Lung (tissue), 17 donors: ENCODE measurements at places on chromosomes 16 and 17. TPM values are rescaled to one million over a fixed set of nuclear protein-coding genes. Genes with fewer than 3 reads are reported as not detected.

CDH13 gene
- 4.4 TPM for polyA plus RNA-seq

GRCh38 chr17:27598337-27599050 lies 32.5 kb upstream of the LGALS9 start:
- no peak for DNase-seq

DNA sequence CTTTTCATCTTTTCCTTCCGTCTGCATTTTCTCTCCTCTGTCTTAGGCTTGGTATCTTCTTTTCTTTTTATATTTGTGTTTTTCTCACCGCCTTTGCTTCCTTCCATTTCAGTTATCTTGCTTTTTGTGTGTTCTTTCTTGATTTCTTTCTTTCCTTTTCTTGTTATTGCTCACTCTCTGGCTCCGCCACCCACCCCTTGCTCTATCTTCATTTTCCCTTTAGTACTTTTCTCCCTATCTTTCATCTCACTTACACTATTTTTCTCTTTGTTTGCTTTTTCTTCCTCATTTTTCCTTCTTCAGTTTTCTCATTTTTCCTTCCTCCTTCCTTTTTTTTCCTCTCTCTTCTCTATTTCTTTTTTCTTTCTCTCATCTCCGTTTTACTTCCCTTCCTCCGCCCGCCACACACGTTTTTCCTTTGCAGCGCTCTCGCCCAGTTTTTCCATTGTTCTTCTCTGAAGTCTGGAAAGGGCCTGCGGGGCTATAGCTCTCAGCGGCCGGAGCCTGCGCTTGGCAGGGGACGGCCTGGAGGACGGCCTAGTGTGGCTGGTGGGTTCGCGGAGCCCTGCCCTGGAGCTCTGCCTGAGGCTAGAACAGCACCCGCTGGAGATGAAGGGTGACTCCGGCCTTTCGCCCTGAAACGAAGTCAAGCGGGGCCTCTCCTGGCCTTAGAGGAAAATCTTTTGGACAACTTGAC lies 5.2 kb upstream of the HOXB13 start:
- no peak for DNase-seq

- no peak for DNase-seq
Measured at GRCh38 chr17:13067629-13068303, 49.9 kb upstream of the ELAC2 start.

DNA sequence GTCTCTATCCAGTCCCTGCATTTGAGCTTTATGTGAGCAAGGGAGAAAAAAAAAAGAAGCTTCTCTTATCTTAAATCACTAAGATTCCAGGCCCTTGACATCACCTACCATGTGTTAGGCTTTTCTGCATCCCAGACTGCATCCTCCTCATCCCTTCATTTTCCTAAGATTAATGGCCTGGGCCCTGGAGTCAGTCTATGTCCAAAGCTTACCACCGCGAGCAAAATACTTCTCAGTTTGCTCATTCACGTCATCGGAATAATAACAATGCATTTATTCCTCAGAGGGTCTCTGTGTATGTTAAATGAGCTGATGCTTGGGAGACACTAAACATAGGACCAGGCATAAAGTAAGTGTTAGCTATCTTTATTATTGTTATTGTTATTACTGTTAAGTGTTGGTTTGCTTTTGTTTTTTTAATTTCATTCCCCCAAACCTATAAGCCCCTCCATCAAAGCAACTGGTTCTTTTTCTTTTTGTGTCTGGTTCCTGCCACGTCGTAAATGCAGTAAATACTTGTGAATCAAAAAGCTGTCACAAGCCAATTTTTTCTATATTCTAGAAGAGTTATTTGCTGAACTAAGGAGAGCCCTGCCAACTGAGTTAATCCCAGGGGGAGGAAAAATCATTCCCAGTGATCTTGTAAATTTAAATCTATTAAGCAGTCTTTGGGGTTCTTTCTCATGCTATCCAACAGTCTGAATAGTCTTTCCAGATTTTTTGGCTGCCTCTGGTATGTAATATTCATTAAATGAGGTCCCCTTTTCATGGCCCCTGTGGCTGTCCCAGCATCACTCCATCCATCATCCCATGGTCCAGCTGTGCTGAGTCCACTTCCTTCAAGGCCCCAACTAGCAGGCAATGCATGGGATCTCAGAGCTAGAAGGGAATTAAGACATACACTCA lies 46.5 kb downstream of the VAT1L start:
- peak; percentile 99 for DNase-seq

SRCIN1 gene
- polyA plus RNA-seq, result 2.5 TPM

NPIPA5 gene
- 28.8 TPM for polyA plus RNA-seq

DNA sequence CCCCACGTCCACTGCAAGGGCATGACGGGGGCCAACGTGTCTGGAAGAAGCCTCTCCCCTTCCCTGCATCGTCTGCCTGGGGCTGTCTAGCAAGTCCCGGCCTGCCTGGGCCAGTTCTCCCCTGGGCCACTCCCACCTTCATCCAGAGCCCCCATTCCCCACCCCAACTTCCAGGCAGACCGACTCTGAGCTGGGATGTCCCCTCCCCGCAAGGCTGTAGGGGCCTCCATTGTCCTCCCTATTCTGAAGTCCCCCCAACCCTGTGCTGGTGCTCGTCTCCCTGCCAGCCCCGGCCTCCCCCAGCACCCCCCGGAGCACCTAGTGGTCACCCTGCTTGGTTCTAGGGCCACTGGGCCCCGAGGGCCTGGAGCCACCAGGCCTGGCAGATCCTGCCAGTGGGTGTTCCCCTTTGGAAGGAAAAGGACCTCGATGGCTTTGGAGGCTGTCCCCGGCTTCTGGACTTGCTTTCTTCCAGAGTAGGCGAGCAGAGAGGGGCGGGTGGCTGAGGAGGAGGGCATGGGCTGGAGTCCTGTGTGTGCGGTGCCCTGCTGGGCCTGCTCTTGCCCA lies 4.8 kb downstream of the GLIS2 start:
- DNase-seq, result no peak

TSPAN10 gene
- 0.85 TPM for polyA plus RNA-seq

SNAI3 gene
- 3.8 TPM for polyA plus RNA-seq

GRCh38 chr17:14460516-14461226 lies 159.8 kb downstream of the HS3ST3B1 start:
- DNase-seq, result peak; percentile 16

DNA sequence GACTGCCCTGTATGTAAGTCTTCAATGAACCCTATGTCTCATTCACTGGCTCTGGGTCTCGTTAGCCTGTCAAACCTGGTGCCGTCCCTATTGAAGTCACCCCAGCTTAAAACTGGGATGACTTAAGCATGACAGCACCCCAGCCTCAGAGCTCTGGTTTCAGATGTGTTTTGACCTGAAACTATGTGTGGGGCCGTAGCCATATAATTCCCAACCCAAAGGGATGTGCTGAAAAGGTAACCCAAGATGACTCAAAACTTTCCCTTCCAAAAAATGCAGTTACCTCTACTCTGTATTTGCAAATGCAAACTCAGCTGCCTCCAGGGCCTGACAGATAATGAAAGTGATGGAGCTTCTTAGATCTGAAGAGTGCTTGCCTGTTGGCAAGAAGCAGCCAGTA lies 478.3 kb upstream of the ERCC4 start:
- no peak for DNase-seq

GRCh38 chr16:85546585-85547447 lies 66.3 kb upstream of the GSE1 start:
- no peak for DNase-seq

CES2 gene
- polyA plus RNA-seq, result 26.0 TPM

- no peak for DNase-seq
Measured at GRCh38 chr17:41592601-41593305, 6.1 kb upstream of the KRT14 start.

DNA sequence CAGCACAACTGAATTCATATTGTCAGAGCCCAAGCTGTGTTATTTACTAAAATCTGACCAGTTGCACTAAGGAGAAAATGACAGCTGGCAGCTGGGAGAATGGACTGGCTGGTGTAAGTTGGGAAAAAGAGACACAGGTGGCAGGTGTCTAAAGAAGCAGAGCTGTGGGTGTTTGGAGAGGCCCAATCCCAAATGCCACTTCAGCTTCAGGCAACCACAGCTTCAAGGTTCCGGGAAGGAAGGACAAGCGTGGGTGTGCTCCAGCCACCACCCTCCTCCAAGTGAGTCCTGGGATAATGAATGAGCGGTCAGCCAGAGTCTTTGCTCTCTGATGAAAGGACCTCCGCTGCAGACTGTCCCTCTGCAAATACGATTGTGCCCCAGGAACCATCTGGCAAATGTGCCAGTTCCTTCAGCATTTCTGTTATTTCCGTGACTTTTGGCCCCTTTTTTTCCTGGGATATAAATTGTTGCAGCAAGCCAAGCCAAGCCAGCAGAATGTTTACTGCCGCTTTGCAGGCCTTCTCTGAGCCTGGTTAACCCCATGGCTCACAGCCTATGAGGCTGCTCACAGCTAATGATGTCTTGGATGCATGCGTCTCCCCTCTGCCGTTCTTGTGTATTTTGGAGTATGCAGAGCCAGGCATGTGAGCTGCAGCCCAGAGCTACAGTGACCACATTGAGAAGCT lies 9.5 kb upstream of the RHBDL3 start:
- DNase-seq, result peak; percentile 88

DNA sequence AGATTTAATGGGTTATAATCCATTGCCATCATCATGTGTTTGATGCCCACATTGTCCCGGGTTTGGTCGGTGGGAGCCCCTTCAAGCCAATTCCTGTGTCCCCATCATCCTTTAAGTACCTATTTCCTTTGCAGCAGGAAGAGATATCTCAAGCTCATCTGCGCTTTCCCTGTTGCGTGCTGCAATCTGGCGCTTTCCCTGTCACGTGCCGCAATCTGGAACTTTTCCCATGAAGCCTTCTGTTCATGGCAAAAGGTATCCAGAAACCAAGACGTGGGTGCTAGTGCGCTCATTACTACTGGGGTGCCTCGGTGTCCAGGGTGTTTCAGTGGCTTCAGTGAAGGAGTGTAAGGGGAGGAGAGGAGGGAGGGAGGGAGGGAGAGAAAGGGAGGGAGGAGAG lies 174.6 kb upstream of the ZNF469 start:
- DNase-seq, result no peak

- DNase-seq, result no peak
Measured at GRCh38 chr17:65433592-65433991, 127.9 kb downstream of the AXIN2 start.

DNA sequence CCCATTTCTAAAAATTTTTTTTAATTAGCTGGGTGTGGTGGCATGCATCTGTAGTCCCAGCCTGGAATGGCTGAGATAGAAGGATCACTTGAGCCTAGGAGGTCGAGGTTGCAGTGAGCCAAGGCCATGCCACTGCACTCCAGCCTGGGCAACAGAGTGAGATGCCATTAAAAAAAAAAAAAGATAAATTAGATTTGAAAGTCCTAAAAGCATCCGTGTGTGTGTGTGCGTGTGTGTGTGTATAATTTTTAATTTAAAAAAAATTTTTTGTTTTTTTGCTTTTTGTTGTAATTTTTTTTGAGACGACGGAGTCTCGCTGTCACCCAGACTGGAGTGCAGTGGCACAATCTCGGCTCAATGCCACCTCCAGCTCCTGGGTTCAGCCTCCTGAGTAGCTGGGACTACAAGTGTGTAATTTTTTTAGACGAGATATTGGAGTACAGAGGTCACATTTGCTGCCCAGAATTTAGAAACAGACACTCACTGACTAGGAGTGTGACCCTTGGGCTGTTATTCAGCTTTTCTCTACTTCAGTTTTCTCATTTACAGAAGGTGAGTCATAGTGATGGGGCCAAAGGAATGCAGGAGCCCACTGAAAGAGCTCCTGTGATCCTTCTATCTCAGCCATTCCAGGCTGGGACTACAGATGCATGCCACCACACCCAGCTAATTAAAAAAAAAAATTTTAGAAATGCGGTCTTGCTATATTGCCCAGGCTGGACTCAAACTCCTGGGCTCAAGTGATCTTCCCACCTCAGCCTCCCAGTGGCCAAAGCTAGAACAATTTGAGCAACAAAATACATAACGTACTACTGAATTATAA lies 25.5 kb upstream of the TBX4 start:
- DNase-seq, result no peak

- no peak for DNase-seq
Measured at GRCh38 chr16:65202461-65202860, 80.6 kb upstream of the CDH11 start.

PMP22 gene
- polyA plus RNA-seq, result 78.1 TPM

DNA sequence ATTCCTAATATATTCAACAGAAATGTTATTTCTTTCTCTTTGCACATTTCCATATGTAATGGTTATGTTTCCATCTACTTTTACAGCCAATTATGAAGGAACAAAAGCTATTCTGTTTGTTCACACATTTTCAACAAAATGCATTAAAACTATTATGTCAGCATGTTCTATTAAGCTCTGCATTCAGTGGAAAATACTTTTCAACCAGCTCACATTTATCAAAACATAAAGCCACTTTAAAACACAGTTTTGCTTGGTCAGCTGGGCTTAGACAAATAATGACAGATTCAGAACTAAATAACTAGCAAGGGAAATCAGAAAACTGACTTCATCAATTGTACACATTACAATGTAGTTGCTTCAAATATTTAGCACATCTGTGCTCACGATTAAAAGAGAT lies 6.9 kb downstream of the SALL1 start:
- no peak for DNase-seq

DNA sequence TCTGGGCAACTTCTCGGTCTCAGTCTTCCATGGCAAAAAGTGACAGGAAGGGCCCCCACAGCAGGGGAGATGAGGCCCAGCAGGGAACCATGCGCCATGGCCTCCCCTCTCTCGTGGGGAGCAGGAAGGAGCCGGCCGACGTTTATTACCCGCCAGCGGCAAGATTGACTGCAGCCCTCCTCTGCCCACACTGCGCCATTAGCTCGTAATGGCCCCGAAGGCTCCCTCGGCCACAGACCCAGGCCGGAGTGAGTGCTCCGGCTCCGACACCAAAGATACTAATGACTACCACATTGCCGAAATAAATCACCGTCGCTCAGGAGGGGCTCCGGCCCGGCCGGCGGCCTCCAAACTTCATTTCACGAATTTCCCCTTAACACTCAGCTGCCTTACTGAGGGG lies 226.9 kb downstream of the C16orf78 start:
- DNase-seq, result no peak

DNA sequence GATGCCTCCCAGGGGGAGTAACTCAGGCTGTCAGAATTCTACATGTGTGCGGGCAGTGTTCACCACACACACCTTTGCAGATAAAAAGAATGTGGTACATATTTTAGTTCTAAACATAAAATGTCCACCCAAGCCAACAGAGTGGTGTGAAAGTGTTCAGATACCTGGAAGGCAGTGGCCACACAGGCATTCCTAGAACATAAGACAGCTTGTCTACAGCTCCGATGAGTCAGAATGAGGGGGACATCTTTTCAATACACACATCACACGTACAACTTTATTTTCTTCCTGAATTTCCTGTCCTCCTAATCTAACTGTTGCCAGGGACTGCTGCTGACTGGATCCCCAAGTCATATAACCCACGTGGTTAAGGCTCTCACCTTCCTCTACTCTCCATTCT lies 142.3 kb downstream of the ZFHX3 start:
- no peak for DNase-seq

CMTM1 gene
- 2.0 TPM for polyA plus RNA-seq
